ENCODE measurements at places on chromosomes 5 and 9.
A peak's percentile ranks its signal among the peaks of the same experiment; 100 is the strongest.

- no peak for DNase-seq
Observed at GRCh38 chr9:133935328-133936005, 56.7 kb downstream of the VAV2 start.

- no peak for DNase-seq
Observed at GRCh38 chr5:117594166-117594565, 1019.5 kb upstream of the SEMA6A start.

DNA sequence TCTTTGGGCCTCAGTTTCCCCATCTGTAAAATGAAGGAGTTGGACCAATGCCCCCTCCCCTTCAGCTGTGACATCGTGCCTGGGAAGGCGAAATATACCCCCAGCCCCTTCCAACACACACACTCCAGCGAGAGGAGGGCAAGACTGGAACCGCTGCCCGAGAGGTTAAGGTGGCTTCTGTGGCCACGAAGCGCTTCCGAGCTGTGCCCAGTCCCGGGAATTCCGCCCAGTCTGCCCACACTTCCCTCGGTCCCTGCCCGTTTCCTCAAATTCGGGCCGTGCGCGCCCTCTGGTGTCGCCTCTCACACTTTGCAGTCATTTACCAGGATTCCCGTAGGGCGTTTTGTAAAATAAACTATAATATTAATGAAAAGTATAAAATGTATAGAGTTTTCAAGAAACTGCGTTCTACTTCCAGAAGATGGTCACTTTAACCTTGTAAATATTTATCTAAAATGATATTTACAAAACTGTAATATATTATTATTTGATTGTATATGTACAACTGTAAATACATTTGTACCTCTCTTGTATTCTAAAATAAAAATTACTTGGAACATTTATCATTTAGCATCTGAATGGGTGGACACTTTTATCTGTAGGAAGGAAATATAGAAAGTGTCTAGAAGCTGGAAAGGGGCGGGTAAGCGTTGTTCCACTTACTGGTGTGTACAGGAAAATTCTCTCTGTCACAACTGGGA, 11.0 kb upstream of the EXOSC2 start:
- peak; percentile 39 for DNase-seq

DNA sequence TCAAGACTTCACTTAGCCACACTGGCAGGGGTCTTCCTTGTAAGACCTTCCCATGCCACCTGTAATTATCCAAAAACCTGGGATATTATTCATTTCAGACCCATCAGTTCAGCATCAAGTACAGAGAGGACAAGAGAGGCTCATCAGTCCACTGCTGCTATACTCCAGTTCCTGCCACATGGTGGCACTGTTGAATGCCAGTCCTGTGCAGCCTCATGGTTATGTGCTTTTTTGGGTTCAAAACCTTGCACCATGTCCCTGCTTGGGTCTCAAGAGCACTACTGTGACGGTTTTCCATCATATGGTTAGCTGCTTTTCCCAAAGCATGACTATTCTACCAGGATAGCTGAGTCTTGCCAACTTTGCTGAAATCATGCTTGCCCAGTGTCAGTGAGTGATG, 8.5 kb downstream of the PTGS1 start:
- no peak for DNase-seq

- no peak for DNase-seq
Observed at GRCh38 chr9:125549891-125550885, 156.8 kb downstream of the MAPKAP1 start.

DNA sequence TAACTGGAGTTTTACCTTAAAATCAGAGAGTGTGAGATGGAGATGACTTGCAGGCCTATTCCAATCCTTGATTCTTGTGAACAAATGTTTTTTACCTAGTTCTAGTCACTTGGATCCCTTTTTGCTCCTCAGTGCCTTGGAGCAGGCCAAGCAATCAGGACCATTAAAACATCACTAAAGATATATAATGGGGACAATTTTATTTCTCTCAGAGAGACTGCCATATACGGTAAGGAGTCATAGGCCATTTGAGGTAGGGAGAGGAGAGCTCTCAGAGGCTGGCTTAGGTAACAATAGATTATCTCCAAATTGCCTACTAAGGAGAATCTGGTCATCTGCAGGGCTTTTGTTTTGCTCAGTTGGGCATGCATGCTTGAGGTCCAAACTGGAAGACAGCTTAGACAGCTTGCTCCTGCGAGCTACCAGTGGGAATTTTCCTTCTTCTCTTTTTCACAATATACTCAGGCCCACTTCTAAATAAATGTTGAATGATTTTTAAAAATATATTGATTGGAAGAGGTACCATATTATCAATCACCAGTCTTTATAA, 44.0 kb downstream of the FREM1 start:
- no peak for DNase-seq

DNA sequence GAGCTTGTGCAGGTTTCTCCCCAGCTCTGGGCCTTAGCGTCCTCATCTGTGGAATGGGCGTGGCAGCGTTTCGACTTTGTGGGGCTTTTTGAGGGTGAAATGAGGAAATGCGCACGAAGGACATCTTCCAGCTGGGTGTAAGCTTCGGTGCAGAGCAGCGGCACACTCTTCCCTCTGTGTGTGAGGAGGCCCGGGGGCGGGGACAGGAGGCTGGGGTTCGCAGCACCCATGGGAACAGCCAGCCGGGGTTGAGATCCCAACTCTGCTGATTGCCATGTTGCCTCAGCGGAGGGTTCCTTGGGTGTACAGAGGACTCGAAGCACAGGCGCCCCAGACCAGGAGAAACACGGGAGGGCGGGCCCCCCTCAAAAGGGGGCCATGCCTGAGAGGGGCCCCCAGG, 265.6 kb downstream of the NSG2 start:
- DNase-seq: no peak

GRCh38 chr9:89798547-89799120, 193.8 kb downstream of the GADD45G start:
- DNase-seq: no peak

DNA sequence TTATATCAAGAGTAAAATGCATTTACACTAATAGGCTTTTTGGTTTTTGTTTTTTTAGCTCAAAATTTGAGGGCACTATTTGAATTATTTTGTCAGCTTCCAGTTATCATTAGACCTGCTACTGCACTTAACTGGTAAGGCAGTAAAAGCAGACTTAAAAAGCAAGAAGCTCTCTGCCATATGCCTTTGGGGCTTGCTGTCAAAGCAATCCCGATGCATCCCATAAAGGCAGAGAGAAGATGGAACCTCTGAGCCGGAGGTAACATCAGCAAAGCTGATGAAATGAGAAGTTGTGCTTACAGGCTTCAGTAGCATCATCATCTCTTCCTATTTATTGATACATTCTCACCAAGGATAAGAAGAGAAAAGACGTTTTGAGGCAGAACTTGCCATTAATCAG, 1414.3 kb upstream of the CDH6 start:
- DNase-seq: no peak

GRCh38 chr5:140043508-140043872, 391 bp upstream of the NRG2 start:
- DNase-seq: no peak

GRCh38 chr9:136840877-136841645, 1.2 kb upstream of the AJM1 start:
- DNase-seq: no peak

GRCh38 chr5:115069087-115069968, 100.4 kb downstream of the TRIM36 start:
- no peak for DNase-seq

DNA sequence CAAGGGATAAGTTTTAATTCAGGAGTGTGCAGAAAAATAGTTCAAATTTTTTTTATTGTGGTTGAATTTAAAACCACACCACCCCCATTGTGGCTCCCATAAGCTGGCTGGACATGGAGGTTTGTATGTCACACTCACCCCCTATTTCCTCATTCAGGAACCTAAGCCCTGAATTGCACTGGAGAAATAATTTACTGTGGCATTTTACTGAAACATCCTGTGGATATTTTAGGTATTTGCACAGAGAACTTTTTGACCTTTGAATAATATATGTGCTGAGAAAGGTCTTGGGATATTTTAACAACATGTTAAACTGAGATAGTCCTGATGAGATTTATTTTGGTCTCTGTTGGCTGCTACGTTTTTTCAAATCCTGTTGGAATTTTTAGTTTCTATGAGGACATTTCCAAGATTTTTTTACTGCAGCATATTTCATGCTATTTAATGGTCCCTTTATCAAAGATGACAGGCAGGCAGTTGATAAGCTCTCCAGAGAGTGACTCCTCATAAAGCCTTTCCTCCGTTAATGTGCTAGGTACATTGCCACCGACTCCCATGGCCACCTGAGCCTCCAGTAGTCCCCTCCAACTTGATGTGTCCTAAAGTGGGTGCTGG, 51.2 kb upstream of the PALM2AKAP2 start:
- DNase-seq: no peak

DNA sequence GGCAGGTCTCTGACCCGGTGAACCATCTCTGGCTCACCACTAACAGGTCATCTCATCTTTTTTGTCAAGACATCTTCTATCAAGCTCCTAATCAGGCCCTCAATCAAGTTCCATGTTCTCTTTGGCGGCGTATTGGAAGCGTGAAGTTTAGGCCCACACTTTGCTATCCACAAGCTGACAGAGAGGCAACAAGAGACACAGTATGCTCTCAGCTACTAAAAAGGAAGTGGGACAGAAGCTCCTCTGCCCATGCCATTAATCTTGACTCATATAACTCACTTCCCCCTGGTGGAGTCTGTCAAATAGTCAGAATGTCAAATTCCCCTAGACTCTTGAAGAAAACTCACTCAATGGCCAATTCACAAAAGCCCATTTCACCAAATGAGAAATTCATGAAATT, 77.6 kb upstream of the TMC1 start:
- DNase-seq: no peak

DNA sequence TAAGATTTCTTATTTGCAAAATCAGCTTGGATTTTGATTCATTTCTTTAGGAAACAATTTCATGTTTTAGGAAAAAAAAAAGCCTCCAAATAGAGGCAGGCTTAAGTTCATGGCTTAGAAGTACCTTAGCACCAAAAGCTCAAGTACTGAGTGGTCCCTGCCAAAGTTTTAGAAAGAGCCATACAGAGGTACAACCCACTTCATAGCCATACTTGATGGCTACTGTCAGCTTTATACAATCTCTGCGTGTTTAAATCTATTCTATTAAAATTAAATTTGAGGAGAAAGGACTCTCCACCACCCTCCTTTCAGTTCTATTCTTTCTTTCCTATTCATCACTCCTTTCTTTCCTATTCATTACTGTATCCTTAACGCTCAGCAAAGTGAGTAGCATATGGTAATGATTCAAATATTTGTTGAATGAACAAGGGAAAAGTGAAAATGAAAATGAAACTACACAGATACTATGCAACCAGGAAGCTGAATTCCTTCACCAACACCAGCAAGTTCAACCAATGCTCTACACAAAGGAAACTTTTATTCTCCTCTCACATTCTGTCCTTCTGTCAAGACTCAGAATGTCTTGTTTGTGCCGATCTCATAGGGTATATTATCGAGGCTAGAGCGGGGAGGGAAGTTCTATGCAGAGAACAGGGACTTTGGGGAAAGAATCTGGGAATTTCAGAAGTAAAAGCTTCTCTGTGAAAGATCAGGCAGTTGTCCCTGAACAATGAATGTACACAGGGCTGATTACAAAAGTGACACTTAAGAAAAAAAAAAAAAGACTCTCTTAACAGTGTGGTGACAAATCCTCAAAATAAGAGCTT, 138.6 kb upstream of the SPEF2 start:
- no peak for DNase-seq

DNA sequence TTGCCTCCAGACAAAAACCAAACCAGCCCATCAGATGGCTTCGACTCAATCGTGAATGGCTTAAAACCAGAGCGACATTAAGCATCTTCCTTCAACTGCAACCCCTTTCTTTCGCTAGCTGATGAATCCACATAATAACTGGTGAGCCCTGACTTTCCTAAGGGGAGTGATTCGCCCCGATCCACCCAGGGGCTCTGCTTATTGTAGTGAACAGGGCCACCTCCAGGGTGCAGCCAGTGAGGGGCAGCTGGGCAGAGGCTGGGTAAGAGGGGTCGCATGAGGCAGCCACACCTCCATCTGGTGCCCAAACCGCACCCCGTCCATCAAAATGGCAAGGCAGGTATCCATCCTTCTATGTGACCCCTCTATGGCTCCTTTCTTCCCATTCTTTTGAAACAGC, 38.0 kb downstream of the SLC35D2 start:
- no peak for DNase-seq

- DNase-seq: no peak
Observed at GRCh38 chr5:127513408-127513970, 4.0 kb upstream of the PRRC1 start.

DNA sequence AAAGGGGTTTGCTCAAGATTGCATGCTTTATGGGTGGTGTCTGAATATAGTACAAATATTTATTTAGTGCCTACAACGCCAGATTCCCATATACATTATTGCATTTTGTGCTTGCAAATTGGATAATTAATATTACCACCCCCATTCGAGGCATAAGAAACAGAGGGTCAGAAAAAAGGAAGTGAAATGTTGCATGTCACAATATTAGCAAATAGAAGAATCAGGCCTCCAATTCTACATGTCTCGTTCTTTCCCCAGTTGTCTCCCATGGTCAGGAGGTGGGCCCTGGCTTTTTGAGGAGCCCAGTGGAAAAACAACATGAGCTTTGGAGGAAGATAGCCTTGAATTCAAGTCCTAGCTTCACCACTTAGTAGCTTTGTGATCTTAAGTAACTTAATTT, 98.1 kb upstream of the CCDC112 start:
- DNase-seq: no peak

DNA sequence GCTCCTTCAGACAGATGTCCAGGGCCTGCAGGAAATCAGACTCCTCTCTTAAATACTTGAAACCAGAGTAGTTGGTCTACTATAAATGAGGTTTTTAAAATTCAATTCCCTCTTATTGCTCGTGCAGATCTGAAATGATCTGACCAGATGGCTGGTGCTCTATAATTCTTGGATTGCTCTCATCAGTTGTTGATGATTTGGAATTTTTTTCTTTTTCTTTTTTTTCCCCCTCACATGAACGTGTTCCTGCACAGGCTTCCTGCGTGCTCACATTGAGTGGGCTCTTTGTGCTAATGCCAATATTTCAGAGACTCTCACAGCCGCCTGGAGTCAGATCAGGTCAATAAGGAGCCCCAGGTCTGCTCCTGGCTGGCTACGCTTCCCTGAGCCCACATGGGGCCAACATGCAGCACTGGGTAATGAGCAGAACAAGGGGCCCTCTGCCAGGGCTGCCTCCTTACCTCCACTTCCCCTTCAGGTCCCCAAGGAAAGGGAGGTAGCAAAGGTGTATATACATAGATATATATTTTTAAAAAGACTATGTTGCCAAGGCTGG, 82.0 kb downstream of the SIL1 start:
- DNase-seq: no peak

- DNase-seq: no peak
Observed at GRCh38 chr5:143174714-143175398, 228.6 kb downstream of the NR3C1 start.

GRCh38 chr9:89600831-89601230, 4.0 kb upstream of the GADD45G start:
- no peak for DNase-seq

DNA sequence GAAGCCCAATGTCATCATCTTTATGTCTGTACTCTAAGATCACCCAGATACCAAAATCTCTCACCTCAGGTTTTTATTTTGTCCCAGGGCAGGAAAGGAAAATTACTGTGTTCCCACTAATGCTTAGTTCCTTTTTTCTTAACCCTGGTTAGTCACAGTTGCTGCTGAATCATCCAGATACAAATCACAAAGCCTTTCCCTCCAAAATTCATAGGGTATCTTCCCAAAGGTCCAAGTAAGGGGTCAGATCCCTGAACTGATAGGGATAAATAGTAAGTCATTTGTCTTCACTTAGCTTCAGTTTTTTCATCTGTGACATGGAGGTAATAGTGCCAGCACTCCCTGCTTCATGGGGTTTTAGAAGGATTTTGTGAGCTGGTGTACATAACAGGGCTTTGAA, 2.2 kb downstream of the PLCXD3 start:
- DNase-seq: no peak

Measured in stimulated activated CD4-positive, alpha-beta T cell treated with anti-CD3 and anti-CD28 coated beads, Interleukin-1b, Interleukin-23, amount 100 ng/mL, for 1 hour (primary cell).